Esophagus muscularis mucosa (tissue), 4 donors: ENCODE measurements at places on chromosomes 11 and 22. TPM values are rescaled to one million over a fixed set of nuclear protein-coding genes. Genes with fewer than 3 reads are reported as not detected.

OR52N4 gene
- not detected for total RNA-seq

PRODH gene
- total RNA-seq: 5.8 TPM

- H3K4me1 ChIP-seq: peaks cover 64% of the 10 kb centered on the region
- peak overlapping the region; percentile 95 for H3K27ac ChIP-seq
- H3K36me3 ChIP-seq: no peaks in the 10 kb centered on the region
- no peak for DNase-seq
- peak overlapping the region; percentile 72 for H3K4me3 ChIP-seq
- H3K27me3 ChIP-seq: no peaks in the 10 kb centered on the region
These were observed 67.9 kb upstream of the WNT7B start for GRCh38 chr22:46044621-46045458.

DNA sequence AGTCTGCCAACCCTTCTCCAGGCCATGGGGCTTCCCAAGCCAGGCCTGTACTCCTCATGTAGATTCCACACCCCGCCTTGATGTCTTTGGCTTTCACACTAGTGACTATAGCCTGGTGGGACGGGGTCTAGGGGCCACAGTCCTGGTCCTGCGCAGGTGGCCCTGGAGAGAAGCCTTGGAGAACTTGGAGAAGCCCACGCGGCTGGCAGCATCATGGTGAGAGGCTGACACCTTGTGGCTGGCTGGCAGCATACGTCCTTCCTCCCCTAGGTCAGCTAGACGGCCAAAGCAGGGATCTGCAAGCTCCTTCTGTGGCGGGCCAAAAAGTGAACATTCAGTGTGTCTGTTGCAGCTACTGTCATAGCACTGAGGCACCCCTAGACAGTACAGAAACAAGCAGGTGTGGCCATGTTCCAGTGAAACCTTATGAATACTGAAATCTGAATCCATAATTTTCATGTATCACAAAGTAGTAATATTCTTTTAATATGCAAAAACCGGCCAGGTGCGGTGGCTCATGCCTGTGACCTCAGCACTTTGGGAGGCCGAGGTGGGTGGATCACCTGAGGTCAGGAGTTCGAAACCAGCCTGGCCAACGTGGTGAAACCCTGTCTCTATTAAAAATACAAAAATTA is 42.0 kb downstream of the FAM83F start:
- DNase-seq: no peak
- no peaks in the 10 kb centered on the region for H3K36me3 ChIP-seq
- peaks cover 24% of the 10 kb centered on the region for H3K4me1 ChIP-seq
- H3K4me3 ChIP-seq: no peak overlapping the region
- peaks cover 24% of the 10 kb centered on the region for H3K27me3 ChIP-seq

DNA sequence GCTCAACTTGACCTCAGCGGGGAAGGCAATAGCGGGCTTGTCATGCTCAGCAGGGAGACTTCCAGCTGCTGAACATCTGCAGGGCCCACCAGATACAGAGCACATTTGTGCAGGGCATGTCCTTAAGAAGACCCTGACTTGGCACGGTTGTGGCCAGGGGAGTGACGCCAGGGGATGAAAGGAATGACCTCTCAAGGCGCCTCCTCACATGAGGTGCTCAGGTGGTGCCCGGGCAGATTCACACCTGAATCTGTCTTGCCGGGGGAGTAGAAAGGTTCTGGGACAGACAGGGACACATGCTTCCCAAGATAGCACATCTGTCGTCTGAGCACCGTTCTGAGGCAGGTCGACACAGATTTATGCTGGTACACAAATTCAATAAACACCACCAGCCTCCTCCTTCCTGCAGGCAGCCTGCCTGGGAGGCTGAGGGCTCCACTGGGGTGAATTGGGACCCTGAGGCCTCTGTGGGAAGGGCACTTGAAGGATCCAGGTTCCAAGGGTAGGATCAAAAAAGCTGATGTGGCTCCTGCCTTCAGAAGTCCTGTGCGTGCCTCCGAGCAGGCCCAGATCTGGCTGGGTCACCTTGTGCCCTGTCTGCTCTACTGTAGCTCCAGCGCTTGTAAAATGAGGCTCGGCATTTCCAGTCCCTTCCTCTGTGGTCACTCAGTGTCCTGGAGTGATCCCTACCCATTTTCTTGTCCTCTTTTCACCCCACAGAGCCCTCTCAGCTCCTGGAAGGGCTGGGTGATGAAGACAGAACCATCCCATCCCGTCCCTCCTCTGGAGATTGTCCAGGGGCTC is 49.6 kb upstream of the NECTIN1 start:
- H3K27ac ChIP-seq: no peak overlapping the region
- no peak for DNase-seq
- H3K36me3 ChIP-seq: no peaks in the 10 kb centered on the region
- H3K27me3 ChIP-seq: no peaks in the 10 kb centered on the region
